ENCODE measurements at places on chromosomes 11 and 22. TPM values are rescaled to one million over a fixed set of nuclear protein-coding genes. Genes with fewer than 3 reads are reported as not detected.

The PKP3 gene
- 0.27 TPM for total RNA-seq

The OR5P2 gene
- not detected for total RNA-seq

The FAM181B gene
- total RNA-seq, result not detected

The FANCF gene
- total RNA-seq, result 7.4 TPM

The PATE2 gene
- not detected for total RNA-seq

The MAPK12 gene
- total RNA-seq, result 72.3 TPM

The MUC5B gene
- total RNA-seq, result not detected

The PRR33 gene
- total RNA-seq, result not detected

The GDPD4 gene
- not detected for total RNA-seq

The MRGPRX4 gene
- total RNA-seq, result not detected

The NEFH gene
- total RNA-seq, result 0.09 TPM

The MUC6 gene
- total RNA-seq, result not detected

The MISFA gene
- 3.6 TPM for total RNA-seq

The RIMBP3B gene
- total RNA-seq, result not detected

The SPCS2 gene
- total RNA-seq, result 140 TPM

The HPX gene
- 2.1 TPM for total RNA-seq

The FAM118B gene
- total RNA-seq, result 35.3 TPM

The TLCD5 gene
- total RNA-seq, result 6.3 TPM

The GPHA2 gene
- total RNA-seq, result not detected

The NDUFC2 gene
- total RNA-seq, result 236 TPM

The PGA3 gene
- total RNA-seq, result not detected

The RIBC2 gene
- 5.7 TPM for total RNA-seq

The P2RX3 gene
- not detected for total RNA-seq

The NCF4 gene
- not detected for total RNA-seq

The RTN4RL2 gene
- 0.83 TPM for total RNA-seq

The NXF1 gene
- 71.4 TPM for total RNA-seq

The MUC15 gene
- not detected for total RNA-seq

The BTG4 gene
- not detected for total RNA-seq

The SDHD gene
- total RNA-seq, result 79.0 TPM

The OR5D18 gene
- not detected for total RNA-seq

The ACTN3 gene
- 0.18 TPM for total RNA-seq

The RELT gene
- total RNA-seq, result 13.1 TPM

The OR8D4 gene
- not detected for total RNA-seq

The CREB3L1 gene
- 0.78 TPM for total RNA-seq

The PRG3 gene
- total RNA-seq, result not detected

The C11orf87 gene
- not detected for total RNA-seq

The MMP27 gene
- not detected for total RNA-seq
